ENCODE measurements at places on chromosomes 7 and 10. TPM values are rescaled to one million over a fixed set of nuclear protein-coding genes. Genes with fewer than 3 reads are reported as not detected.

Gene RSU1
- 30.0 TPM for total RNA-seq

DNA sequence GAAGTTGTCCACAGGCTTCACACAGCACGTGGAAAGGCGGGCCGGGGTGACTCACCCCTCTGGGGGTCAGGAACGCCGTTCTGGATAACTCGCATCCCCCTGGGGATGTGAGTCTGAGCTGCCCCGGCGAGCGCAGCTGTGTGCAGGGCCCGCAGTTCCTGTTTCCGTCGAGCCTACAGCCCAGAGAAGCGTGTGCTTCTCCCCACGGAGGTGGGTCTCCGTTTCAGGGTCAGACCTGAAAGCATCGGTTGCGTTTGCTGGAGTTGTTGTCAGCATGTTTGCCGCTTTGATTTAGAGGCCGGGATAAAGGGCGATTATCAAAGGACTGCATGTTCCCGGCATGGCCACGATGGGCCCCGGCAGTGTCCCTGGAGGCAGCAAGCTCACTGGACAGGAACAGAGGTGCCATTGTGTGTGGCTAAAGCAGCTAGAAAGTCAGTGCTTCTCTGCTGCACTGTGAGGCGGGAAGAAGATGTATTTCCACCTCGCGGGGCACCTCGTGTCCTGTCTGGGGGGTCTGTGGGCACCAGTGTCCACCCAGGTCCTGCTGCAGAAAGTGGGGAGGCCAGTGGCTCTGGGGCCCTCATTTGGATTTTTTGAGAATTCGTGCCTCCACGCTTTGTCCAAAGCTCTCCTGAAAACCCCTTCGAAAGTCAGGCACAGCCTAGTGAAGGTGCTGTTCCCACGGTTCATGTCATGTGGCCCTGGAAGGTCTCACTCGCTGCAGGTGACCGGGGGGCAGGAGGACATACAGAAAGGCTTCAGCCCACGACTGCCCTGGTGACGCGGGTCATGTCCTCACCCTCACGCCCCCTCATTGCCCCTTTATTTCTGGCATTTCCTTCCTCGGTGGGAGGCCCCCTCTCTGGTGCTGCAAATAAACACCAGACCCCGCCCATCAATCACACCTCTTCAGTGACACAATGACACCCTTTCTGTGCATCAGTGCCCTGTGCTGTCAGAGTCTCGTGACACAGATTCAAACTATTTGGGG, 27.4 kb upstream of the GDI2 start:
- no peak for DNase-seq

Gene PANK1
- 8.4 TPM for total RNA-seq

GRCh38 chr7:28157831-28158416, 22.7 kb downstream of the JAZF1 start:
- no peak for DNase-seq

Data from bronchial epithelial cell (primary cell).